Activated CD8-positive, alpha-beta memory T cell treated with anti-CD3 and anti-CD28 coated beads for 1 hour (primary cell): ENCODE measurements at places on chromosomes 5 and 9.
A peak's percentile ranks its signal among the peaks of the same experiment; 100 is the strongest.

DNA sequence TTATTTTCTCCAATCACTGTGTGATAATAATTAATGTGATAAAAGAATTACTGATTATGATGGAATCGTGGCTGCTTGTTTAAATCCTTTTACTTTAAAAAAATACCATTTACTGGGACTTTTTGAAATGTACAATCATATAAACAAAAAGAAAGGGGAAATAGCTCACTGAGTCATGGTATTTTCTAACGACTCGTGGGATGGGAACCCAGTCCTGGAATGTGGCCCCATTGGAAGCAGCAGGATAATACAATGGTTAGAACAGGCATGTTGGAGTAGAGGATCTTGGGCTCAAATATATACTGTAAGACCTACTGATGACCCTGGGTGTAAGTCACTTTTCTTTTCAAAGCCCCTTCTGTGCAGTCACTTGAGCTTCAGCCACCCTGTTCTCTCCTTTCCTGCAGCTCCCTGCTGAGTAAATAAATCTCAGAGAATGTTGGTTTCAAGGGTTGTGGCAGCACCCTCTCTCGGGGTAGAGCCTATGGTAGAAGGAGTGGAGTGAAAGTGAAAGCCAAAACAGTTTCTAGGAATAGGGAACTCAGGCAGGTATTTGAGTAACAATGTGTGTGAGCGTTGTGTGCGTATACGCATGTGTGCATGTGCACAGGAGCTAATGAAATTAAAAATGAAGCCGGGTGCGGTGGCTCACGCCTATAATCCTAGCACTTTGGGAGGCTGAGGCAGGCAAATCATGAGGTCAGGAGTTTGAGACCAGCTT lies 40.8 kb upstream of the LARP1 start:
- DNase-seq: no peak

- no peak for DNase-seq
Observed at GRCh38 chr5:124227914-124228313, 518.5 kb downstream of the ZNF608 start.

- no peak for DNase-seq
Observed at GRCh38 chr5:95892784-95893354, 68.8 kb downstream of the ELL2 start.

DNA sequence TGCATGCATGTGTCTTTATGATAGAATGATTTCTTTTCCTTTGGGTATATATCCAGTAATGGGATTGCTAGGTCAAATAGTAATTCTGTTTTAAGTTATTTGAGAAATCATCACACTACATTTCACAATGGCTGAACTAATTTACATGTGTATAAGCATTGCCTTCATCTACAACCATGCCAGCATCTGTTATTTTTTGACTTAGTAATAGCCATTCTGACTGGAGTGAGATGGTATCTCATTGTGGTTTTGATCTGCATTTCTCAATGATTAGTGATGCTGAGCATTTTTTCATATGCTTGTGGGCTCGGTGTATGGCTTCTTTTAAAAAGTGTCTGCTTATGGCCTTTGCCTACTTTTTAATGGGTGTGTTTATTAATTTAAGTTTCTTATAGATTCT lies 102.3 kb upstream of the CCDC112 start:
- DNase-seq: no peak

- no peak for DNase-seq
Observed at GRCh38 chr5:153953411-153953810, 85.3 kb downstream of the FAM114A2 start.

GRCh38 chr5:115774684-115775083 lies 41.8 kb downstream of the CDO1 start:
- DNase-seq: no peak

DNA sequence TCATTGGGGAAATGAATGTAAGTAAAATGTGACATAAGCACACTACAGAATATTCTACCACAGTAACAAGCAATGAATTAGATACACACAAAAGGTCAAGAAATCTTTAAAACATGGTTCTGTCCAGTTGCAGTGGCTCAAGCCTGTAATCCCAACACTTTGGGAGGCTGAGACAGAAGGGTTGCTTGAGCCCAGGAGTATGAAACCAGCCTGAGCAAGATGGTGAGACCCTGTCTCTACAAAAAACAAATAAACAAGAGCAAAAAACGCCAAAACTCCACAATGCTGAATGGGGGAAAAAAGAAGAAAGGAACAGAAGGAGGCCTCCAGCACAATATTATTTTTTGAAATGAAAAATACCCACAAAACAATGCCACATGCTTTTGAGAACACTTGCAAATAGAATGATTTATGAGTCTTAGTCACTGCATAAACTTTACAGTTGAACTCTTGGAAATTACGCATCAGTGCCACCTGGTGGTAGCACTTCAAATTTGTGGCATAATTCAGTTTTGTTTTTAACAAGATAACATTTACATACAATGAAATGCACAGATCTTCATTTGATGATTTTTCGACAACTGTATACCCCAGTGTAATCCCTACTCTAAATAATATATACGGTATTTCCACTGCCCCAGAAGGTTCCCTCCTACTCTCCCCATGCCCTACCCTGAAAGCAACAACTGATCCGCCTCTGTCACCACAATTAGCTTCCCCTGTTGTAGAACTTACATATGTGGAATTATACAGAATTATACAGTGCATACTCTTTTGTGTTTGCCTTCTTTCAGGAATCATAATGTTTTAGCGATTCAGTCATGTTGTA lies 14.4 kb upstream of the SPINK4 start:
- peak; percentile 54 for DNase-seq

DNA sequence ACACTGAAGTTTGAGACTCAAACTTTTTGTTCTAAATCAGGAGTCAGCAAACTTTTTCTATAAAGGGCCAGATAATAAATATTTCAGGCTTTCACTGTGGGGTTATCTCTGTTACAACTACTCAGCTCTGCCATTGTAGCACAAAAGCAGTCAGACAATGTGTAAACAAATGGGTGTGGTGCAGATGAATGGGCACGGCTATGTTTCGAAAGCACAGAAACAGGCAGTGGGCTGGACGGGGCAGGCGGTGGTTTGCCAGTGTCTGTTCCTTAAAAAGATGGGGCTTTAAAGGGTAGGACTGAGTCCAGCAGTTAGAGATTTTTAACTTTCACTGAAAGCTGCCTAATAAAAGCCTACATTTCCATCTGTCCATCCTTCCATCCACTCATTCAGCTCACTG lies 48.9 kb downstream of the PFDN1 start:
- no peak for DNase-seq

DNA sequence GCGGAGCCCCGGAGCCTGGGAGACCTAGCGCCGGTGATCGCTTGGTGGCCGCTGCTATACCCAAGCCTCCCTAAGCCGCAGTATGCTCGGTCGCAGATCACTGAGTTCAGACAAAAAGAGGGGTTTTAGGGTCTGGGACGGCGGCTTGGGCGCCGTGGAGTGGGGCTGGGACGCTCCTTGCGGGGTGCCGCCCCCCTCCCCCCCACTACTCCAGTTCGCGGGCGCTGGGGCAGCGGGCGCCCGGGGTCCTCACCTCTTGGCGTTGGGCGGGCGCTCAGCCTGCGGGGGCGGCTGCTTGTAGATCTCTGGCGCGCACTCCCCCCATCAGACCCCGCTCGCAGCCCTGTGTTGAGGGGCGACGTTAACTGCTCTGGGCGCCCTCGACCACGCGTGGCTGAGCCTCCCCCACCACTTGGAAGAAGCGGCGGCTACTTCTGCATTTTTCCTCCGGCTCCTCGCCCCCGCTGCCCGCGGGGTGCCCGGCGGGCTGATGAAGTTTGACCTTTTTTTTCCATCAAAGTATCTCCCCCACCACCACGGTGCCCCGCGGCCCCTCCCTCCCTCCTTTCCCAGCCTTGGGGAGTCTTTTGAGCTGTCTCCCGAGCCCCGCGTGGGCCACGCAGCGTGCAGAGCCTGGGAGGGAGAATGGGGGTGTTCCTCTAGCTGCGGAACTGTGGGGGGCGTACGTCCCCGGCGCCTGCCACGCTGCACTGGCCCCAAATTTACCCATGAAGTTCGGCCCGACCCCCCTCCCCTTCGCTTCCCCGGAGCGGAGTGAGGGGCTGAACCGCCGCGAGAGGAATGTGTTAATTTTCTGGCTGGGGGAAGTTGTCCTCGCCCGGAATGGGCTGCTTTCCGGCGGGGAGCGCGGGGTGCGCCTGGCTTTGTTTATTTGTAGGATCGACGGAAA lies 1.2 kb downstream of the CXXC5 start:
- no peak for DNase-seq

- no peak for DNase-seq
Observed at GRCh38 chr9:117375956-117376355, 38.9 kb downstream of the ASTN2 start.

- DNase-seq: no peak
Observed at GRCh38 chr9:83582029-83582428, 40.9 kb upstream of the IDNK start.

GRCh38 chr9:125375820-125376219 lies 114.2 kb downstream of the GAPVD1 start:
- no peak for DNase-seq

DNA sequence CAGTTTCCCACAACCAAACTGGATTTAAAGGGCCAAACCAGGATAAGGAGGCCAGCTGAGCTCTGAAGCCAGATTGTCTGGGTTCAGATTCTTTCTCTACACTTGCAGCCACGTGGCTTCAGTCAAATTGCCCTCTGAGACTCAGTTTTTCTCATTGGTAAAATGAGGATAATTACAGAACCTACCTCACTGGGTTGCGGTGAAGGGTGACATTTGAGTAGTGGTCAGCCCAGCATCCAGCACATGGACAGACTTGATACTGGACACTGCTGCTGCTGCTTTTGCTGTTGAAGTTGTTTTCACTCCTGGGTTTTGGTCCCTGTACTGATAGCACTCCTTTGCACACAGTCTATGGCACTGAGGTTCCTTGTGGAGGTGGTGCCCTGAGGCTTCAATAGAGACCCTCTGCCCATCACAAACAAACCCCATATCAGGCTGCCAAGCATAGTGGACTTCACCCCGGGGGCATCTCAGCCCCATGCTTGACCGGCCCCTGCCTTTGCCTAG lies 25.7 kb upstream of the CDKN2AIPNL start:
- DNase-seq: no peak

GRCh38 chr5:155101697-155102096 lies 88.1 kb downstream of the KIF4B start:
- no peak for DNase-seq

GRCh38 chr9:78575771-78576170 lies 278.8 kb downstream of the PSAT1 start:
- no peak for DNase-seq

DNA sequence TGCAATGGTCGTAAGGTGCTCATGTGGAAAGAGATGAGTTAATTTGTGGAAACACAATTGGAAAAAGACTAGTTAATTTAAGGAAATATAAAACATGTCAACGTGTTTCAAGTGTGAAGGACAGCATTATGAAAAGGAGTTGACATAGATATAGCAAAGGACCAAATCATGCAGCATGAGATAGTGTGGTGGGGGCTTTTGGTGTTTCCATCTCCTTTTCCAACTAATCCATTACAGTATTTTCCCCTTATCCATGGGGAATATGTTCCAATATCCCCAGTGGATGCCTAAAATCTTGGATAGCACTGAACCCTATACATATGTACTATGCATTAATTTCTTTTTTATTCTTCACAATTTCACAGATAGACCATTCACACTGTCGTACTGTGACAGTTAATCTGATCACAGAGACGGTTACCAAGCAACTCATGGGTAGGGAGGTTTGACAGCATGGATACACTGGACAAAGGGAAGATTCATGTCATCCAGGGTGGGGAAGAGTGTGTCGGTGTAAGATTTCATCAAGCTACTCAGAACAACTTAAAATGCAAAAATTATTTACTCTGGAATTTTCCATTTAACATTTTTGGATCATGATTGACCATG lies 238.6 kb downstream of the CDH12 start:
- DNase-seq: no peak

DNA sequence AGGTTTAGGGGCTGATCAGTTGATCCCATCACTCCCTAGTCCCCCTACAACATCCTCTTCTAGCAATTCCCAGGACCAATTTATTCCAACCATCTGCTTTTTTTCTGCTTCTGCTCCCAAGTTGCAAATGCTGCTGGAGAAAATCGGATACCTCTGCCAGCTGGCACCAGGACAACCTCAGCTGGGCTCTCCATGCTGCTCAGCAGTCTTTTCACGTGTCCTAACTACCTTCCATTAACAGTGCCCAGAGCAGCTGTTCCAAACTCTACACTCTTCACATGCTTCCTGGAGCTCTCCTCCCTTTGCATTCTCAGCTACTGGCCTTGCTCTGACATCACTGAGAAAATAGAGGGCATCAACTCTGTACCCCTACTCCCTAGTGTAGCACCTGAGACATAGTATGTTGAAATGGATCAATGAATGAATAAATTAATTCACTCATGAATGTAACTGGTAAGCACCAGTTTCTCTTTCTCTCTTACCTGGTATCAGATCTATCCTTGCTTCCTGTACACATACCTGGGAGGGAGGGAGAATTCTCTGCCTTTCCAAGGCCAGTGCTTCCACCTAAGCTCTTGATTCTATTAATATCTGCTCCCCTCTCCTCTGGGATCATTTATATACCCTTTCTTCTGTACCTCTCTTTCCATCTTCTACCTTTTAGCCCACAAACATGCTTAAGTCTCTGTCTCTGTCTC lies 191.0 kb downstream of the RAB3C start:
- no peak for DNase-seq

DNA sequence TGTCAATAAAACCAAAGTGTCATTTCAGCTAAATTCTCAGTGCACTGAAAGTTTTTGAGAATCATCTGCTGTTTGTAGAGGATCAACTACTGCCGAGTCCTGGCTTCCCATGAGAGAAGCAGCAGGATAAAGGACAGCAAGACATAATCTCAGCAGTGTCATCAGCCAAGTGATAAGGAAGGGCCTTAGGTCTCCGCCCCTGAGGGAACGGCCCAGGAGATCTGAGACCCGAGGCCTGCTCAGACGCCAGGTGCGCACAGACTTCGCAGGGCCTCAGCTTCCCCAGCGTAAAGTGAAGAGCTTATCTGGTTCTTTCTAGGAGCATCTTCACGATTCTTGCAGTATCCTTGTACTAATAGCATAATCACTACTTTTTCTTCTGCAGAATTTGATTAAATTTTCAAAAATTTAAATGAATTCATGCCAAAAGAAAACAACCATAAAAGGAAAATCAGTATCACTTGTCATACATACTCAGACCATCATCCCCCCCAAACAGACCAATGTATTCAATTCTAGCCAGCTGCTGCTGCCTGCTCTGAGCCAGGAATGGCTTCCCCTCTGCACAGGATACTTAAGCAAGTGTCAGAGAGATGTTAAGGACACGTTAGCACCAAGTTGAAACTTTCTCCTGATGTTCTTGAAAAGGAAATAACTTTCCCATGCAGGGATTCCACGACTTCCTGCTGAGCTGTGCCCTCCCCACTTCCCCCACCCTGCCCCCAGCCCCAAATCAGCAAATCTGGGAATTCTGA lies 2.2 kb downstream of the GFPT2 start:
- no peak for DNase-seq

GRCh38 chr5:98163796-98164493 lies 609.5 kb upstream of the RGMB start:
- DNase-seq: no peak

DNA sequence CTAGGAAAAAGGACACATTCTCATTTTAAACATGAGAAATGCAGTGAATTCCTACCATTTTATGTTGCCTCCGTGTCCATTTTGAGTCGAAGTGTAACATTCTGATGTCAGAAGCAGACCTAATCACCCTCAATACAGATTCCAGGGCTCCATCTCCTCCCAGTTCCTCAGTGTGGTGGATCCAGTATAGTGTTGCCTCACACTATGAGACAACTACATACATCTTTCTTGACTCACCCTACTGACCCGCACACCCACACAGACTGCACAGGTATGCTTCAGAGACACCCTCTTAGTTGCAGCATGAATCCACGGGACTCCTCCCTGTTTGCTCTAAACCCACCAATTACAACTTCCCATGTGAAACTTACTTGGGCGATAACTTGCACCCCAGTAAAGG lies 564.9 kb downstream of the SEMA5A start:
- no peak for DNase-seq

GRCh38 chr5:120080781-120081180 lies 383.3 kb upstream of the PRR16 start:
- DNase-seq: no peak
